ENCODE measurements at places on chromosomes 3 and 15. TPM values are rescaled to one million over a fixed set of nuclear protein-coding genes. Genes with fewer than 3 reads are reported as not detected.

DNA sequence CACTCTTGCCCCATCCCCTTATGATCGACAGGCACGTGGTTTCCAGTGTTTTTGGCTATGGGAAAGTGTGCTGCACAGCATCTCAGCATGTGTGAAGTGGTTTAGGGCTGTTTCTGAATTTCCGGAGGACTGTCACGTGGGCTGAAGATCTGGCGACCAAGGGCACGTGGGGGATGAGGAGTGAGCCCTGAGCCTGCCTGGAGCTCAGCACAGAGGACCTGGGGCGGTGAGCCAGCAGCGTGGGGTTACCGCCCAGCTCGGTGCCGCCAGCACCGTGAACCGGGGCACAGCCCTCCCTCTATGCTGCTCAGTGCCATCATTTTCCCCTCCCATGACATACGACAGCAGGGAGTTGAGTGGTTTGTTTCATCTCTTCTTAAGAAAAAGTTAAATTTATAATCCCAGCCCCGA lies 150.2 kb downstream of the DNAJB8 start:
- DNase-seq, result no peak

The ROBO2 gene
- not detected for total RNA-seq

DNA sequence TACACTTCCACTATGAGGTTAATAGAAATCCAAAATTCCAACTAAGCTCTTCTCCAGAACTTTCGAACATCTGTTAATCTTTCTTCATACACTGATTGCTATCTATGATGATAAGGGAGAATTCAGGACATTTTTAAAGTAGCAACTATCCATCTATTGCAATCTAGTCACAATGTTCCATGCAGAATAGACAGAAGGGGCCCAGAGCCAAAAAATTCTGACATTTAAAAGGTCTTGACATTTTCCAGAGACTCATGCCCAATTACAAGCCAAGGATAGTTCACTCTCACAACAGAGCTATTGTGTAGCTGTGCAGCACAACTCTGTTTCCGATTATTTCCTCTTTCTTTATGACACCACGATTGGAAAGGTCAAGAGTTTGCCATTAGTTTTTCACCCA lies 999.7 kb upstream of the ALCAM start:
- DNase-seq, result no peak

GRCh38 chr3:14132120-14132519 lies 7.3 kb downstream of the TMEM43 start:
- no peak for DNase-seq

The MEIS2 gene
- total RNA-seq, result 11.5 TPM
